ENCODE measurements at places on chromosomes 4 and X.

- no peak for DNase-seq
Measured at GRCh38 chr4:125104616-125105015, 210.1 kb upstream of the FAT4 start.

- DNase-seq: no peak
Measured at GRCh38 chrX:34053931-34054330, 78.2 kb downstream of the FAM47A start.

- no peak for DNase-seq
Measured at GRCh38 chr4:85928775-85929591, 430.9 kb downstream of the MAPK10 start.

DNA sequence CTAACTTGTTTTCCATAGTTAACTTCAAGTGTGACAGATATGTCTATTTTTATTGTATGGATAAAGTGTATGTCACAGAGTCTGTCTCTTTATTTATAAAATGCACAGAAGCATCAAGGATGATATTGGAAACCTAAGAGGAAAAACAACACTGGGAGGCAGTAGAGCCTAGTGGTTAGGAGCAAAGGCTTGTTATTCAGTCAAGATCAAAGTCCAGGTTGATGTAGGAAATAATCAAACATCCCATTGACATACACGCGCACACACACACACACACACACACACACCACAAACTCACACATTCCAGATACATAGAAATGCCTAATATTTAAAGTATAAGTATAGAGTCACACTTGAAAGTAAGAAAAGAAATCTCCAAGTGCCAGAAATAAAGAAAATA is 206.8 kb downstream of the CHRDL1 start:
- no peak for DNase-seq

DNA sequence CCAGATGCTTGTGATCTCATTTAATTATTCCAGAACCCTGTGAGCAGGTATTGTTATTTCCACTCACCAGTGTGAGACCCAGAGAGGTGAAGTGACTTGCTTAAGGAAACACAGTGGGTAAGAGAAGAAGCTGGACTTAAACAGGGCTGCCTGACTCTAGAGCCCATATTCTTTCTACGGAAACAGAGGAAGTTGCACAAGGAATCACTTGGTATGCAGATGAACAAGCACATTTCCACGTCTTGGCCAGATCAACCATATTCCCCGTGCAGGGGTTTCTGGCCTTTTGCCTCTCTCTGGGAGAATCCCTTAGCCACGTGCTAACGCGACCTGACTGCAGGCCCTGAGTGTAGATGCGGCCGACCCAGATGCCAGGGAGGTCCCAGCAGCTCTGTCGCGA is 195.5 kb upstream of the ATP6AP2 start:
- DNase-seq: no peak

GRCh38 chr4:118762730-118763477 is 73.0 kb downstream of the SEC24D start:
- DNase-seq: no peak

GRCh38 chr4:105400901-105401677 is 72.8 kb downstream of the PPA2 start:
- no peak for DNase-seq

DNA sequence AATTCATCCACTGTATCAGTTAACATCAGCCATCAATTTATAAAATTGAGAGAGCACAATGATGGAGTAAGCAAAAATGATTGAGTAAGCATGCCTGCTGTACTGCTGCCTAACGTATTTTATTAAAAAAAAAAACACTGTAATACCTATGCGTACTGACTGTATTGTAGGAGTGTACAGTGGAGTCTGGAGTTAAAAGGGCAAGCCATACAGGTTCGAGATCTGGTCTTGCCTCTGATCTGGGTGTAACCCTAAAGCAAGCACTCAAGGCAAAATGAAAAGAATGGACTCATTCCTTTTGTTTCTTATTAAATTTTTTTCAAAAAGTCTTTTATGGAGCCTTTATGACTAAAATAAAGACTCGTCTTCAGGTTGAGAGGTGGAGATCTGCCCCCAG is 894.2 kb upstream of the INTU start:
- no peak for DNase-seq

GRCh38 chr4:2386717-2387116 is 31.7 kb downstream of the ZFYVE28 start:
- DNase-seq: no peak

DNA sequence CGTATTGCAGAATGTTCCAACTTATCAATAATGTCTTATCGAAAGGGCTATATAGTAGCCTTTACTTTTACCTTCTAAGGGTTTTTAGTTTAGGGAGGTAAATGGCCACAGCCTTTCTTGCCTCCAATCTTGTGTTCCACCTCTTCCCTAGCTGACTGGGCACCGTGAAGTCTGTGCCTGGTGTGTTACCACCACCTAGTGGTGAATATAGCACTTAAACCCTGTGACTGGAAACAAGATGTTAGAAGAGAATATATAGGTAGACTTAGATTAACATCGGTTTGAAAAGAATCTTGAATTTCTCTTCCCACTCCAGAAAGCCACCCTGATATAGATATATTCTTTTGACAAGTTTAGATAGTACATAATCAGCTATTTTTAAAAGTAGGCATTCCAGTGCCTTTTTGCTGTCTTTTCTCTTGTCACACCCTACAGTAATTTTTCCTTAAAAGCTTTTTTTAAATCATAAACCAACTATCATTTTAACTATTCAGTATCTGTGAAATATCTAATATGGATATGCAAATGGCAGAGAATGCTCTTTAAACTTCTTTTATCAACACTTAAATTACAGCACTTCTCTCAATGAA is 27.8 kb upstream of the ADH7 start:
- peak; percentile 25 for DNase-seq

DNA sequence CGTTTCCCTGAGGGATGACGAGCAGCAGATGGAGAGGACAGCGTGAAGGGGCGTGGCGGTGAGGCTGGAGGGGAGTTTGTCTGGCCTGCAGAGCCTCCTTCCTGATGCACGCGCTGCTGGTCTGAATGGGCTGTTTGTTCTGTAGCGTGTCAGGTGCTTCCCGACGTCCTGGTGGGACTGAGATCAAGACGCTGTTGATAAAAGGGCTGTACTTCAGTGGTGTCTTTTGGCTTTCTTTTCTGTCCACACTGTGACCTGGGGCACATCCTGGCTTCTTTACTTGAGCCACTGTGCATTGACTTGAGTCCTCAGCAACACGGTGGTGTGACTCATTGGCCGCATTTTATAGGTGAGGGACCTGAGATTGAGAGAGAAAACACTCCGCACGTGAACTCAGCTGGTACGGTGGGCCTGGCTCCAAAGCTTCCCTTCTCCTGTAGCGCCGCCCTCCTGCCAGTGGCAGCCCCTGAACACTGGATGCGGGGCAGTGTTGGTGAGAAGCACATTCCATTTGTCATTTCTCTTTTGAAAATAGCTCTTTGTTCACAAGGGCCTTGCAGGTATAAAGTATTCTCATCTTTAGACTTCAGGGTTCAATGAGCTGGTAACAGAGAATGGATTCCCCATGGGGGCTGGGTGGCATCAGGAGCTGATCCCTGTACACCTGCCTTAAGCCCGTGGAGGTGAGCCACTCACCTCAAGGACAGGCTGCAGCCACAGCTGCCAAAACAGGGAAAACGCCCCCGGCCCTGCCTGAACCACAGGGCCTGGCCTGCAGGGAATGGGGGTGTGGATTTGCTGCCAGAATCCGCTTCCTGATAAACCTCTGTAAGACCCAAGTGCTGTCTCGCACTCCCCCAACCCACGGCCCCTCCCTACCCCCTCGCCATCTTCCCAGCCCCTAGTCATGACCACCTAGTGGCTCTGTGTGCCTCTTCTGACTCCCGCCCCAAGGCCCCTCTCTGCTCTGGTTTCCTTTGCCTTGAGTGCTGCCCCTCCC is 29.2 kb downstream of the NSG1 start:
- no peak for DNase-seq

- DNase-seq: no peak
Measured at GRCh38 chr4:7210824-7211223, 18.5 kb downstream of the SORCS2 start.

- no peak for DNase-seq
Measured at GRCh38 chrX:10288373-10288975, 131.7 kb downstream of the CLCN4 start.

- no peak for DNase-seq
Measured at GRCh38 chr4:99642725-99643489, 14.7 kb downstream of the C4orf54 start.

All from Panc1 (cell line).